ENCODE measurements at places on chromosomes 11 and 22.

- DNase-seq: peak; percentile 39
Measured at GRCh38 chr11:16902781-16903378, 111.3 kb downstream of the PLEKHA7 start.

- no peak for DNase-seq
Measured at GRCh38 chr11:65629579-65629978, 8.3 kb upstream of the SIPA1 start.

- no peak for DNase-seq
Measured at GRCh38 chr11:79427126-79427525, 13.7 kb downstream of the TENM4 start.

GRCh38 chr11:17353821-17354600, 2.4 kb downstream of the NCR3LG1 start:
- no peak for DNase-seq

- no peak for DNase-seq
Measured at GRCh38 chr22:39470451-39471291, 13.9 kb downstream of the MGAT3 start.

GRCh38 chr11:34537636-34538035, 24.0 kb upstream of the ELF5 start:
- no peak for DNase-seq

- no peak for DNase-seq
Measured at GRCh38 chr11:44165432-44165831, 70.0 kb downstream of the EXT2 start.

GRCh38 chr11:114124601-114125144, 65.2 kb downstream of the ZBTB16 start:
- DNase-seq: no peak

- DNase-seq: no peak
Measured at GRCh38 chr11:77403211-77403610, 70.7 kb downstream of the PAK1 start.

GRCh38 chr11:96172604-96173003, 170.4 kb downstream of the MAML2 start:
- no peak for DNase-seq

- DNase-seq: no peak
Measured at GRCh38 chr11:70116386-70117065, 38.4 kb downstream of the ANO1 start.

DNA sequence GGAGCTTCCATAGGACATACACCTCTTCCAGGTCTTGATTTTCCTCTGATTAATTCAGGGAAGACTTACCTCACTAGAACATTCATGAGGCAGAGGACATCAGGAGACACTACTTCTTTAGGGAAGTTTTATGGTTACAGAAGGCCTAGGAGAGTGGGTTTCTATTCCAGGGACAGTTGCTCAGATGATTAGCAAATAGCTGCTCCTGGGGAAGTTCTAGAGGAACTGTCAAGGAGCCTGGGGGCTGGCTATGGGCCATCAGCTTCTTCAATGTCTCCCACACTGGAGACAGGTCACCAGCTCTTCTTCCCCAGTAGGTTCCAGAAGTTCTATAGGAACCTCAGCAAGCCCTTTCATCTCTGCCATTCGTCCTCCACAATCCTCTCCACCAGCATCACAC, 11.5 kb upstream of the OR10A5 start:
- DNase-seq: no peak

- no peak for DNase-seq
Measured at GRCh38 chr22:28031383-28031922, 112.4 kb upstream of the PITPNB start.

DNA sequence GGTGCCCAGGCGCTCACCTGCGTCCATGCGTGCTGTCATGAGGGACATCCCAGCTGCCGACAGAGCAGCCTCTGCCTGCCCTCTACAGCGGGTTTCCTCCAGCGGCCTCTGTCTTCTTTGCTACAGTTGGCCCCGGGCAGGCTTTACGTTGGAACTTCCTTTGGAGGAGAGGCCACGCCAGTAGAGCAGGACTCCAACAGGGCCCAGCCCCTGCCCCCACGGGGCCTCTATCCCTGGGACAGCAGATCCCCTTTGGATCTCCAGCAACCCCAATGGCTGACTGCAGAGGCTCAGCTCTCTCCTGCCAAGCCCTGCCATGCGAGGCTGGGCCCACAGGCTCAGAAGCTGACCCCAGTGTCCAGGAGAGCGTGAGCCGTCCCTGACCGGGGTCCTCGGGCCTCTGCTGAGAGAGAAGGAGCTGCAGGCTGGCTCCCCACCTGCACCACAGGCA, 12.1 kb downstream of the TRPM5 start:
- DNase-seq: no peak

DNA sequence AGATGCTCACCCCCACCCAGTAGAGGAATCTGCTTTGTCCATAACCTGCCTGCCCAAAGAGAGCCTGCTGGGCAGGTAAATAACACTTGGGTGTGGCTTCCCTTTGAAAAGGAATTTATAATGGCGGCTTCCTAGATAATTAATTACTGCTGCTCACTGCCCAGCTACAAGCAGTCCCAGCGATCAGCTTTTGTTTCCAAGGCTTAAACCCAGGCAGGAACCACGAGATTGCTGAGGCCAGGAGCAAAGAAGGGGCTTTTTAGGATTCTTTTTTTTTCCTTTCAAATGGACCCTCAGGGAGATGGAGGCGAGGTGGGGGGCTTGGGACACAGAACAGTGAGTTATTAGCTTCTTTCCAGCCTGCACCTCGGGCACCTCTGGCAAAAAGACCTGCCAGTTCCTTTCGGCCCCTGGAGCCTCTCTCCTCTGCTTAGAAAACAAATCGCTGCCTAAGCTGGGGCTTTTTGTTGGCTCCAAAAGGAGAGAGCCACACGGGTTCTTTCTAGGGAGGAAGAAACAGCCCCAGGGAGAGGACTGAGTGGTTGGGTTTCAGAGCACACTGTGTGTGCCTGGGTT, 107.2 kb downstream of the TSPAN18 start:
- DNase-seq: no peak
